CD4-positive, alpha-beta memory T cell (primary cell): ENCODE measurements at places on chromosomes 7 and 10. TPM values are rescaled to one million over a fixed set of nuclear protein-coding genes. Genes with fewer than 3 reads are reported as not detected.

DNA sequence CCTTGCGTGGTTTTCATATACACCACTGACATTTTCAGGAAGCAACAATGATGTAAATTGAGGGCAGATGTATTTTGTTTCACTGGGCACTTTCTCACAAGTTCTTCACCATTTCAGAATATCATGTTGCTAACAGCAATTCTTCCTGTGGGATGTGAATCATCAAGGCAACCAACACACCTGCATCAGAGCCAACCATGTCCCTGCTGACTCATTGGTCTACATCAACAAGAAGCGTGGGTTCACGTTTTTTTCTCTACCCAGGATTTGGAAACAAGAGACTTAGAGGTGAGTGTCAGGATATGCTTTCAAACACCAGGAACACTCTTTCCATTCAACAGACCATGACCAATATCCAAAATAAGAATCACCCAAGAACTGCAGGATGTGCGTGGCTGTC is 203.9 kb downstream of the TEX36 start:
- DNase-seq = no peak
- H3K4me3 ChIP-seq = no peak overlapping the region
- H3K27ac ChIP-seq = no peak overlapping the region
- H3K36me3 ChIP-seq = no peaks in the 10 kb centered on the region
- H3K4me1 ChIP-seq = no peaks in the 10 kb centered on the region

GRCh38 chr10:109984013-109984412 is 23.8 kb upstream of the ADD3 start:
- no peak for DNase-seq
- no peaks in the 10 kb centered on the region for H3K4me1 ChIP-seq
- no peaks in the 10 kb centered on the region for H3K27me3 ChIP-seq
- no peaks in the 10 kb centered on the region for H3K36me3 ChIP-seq

DNA sequence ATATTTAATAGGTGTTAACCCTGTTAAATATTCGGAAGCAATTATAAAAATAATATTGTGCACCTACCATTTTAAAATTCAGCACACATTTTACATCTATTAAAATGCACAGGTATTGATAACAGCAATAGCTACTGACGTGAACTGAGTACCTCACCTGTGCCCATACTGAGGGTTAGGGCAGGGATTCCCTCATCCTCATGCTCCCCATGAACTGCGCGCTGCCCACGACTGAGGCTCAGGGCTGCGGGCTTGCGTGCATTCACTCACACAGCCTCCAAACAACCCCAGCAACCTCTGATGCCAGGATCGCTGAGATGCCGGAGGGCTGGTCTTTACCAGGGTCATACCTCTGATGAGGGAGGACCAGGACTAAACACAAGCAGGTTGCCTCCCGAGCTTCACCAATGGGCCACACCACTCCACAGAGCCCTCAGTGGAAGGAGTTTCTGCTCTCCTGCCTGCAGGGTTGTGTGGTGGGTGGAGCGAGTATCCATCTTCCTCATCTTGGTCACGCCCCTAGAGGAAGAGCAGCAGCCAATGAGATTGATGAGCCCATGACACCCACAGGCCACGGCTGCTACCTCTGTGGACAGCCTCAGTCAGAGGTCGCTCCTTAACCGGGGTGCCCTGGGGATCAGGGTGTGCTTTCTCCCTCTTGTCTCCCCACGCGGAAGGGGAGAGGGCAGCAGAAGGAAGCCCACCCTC is 478.3 kb downstream of the TNS3 start:
- no peaks in the 10 kb centered on the region for H3K36me3 ChIP-seq
- no peaks in the 10 kb centered on the region for H3K4me1 ChIP-seq
- no peak for DNase-seq
- no peaks in the 10 kb centered on the region for H3K27me3 ChIP-seq

The PDZD8 gene
- 13.9 TPM for total RNA-seq

- no peak overlapping the region for H3K4me3 ChIP-seq
- H3K36me3 ChIP-seq = no peaks in the 10 kb centered on the region
- no peak for DNase-seq
- peaks cover 3% of the 10 kb centered on the region for H3K27me3 ChIP-seq
Measured at GRCh38 chr7:37970211-37970610, 49.8 kb downstream of the EPDR1 start.

GRCh38 chr10:125161707-125162119 is 1.4 kb upstream of the CTBP2 start:
- no peak for DNase-seq
- peaks cover 11% of the 10 kb centered on the region for H3K27me3 ChIP-seq
- no peak overlapping the region for H3K4me3 ChIP-seq
- H3K27ac ChIP-seq = no peak overlapping the region

DNA sequence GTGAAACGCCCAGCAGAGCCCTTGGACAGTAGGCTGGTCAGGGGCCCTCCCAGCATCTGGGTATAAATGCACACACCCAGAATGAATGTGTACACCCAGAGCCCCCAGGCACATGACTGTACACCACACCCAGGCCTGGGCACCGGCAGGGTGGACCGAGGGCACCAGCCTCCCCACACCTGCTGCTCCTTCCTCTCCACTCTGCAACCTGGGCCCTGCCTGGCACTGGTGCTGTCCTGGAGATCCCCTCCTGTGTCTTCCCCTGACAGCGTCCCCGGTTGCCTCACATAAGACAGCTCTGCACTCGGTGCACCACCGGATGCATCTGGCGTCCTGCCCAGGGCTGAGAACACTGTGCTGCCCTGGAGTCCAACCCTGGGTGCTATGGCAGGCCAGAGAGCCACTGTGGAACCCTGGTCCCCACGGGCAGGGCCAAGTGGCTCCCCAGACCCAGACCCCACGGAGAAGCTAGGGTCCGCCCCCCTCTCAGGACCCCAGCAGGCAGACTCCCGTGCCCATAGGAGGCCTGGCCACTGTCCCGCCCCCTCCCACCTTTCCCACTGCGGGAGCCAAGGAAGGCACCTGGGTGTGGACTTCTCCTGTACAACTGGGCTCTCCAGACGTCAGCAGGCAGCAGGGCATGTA is 6.6 kb downstream of the RASGEF1A start:
- no peak for DNase-seq
- H3K27ac ChIP-seq = no peak overlapping the region
- H3K36me3 ChIP-seq = no peaks in the 10 kb centered on the region
- H3K4me1 ChIP-seq = peaks cover 6% of the 10 kb centered on the region

GRCh38 chr10:37654466-37654865 is 202.9 kb downstream of the ZNF248 start:
- no peaks in the 10 kb centered on the region for H3K36me3 ChIP-seq
- H3K27ac ChIP-seq = no peak overlapping the region
- no peak for DNase-seq
- no peaks in the 10 kb centered on the region for H3K4me1 ChIP-seq

The ADAP1 gene
- total RNA-seq = 9.7 TPM

GRCh38 chr10:24381235-24382010 is 172.5 kb downstream of the KIAA1217 start:
- no peaks in the 10 kb centered on the region for H3K36me3 ChIP-seq
- no peak overlapping the region for H3K4me3 ChIP-seq
- no peak overlapping the region for H3K27ac ChIP-seq
- no peaks in the 10 kb centered on the region for H3K27me3 ChIP-seq

- H3K4me3 ChIP-seq = no peak overlapping the region
- no peaks in the 10 kb centered on the region for H3K36me3 ChIP-seq
- H3K27ac ChIP-seq = no peak overlapping the region
- H3K4me1 ChIP-seq = no peaks in the 10 kb centered on the region
Measured at GRCh38 chr7:139660317-139661042, 117.3 kb downstream of the HIPK2 start.

GRCh38 chr10:4278186-4278585 is 493.2 kb upstream of the KLF6 start:
- no peak overlapping the region for H3K4me3 ChIP-seq
- H3K4me1 ChIP-seq = no peaks in the 10 kb centered on the region

The SH3PXD2A gene
- total RNA-seq = 17.5 TPM

- H3K4me3 ChIP-seq = no peak overlapping the region
- no peaks in the 10 kb centered on the region for H3K4me1 ChIP-seq
- H3K36me3 ChIP-seq = no peaks in the 10 kb centered on the region
- no peak for DNase-seq
Measured at GRCh38 chr7:80632139-80632538, 6.3 kb upstream of the CD36 start.

DNA sequence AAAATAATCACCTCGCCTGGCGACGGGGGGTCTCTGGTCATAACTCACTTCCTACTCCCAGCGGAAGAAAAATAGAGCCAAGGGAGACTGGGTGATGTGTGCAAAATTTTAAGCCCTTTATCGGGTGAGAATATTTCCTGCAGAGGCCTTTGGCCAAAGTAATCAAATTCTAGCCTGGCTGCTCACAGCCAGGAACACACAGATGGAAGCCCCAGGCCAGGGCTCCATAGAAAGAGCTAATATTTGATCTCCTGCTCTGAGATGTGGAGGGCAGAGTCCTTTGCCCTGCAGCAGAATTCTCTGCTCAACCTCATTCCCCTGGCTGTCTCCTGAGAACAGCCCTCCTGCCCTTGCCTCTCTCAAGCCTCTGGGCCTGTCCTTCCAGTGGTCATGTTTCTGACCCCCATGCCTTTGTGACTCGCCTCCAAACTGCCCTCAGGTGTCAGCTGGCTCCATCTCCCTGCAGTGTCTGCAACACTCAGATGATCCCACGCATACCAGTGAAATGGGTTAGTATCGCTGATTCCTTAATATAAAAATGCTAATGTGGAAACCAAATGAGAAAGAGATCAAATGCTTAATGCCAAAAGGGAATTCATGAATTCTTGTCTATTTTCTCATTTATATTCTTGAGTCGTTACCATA is 34.5 kb downstream of the FRMD4A start:
- H3K27me3 ChIP-seq = no peaks in the 10 kb centered on the region
- H3K4me1 ChIP-seq = no peaks in the 10 kb centered on the region
- H3K4me3 ChIP-seq = no peak overlapping the region
- H3K36me3 ChIP-seq = no peaks in the 10 kb centered on the region

- no peaks in the 10 kb centered on the region for H3K4me1 ChIP-seq
- H3K27me3 ChIP-seq = no peaks in the 10 kb centered on the region
- H3K4me3 ChIP-seq = no peak overlapping the region
- no peak for DNase-seq
Measured at GRCh38 chr10:74329873-74330272, 178.9 kb downstream of the ADK start.

GRCh38 chr7:70165477-70166170 is 567.3 kb downstream of the AUTS2 start:
- DNase-seq = no peak
- no peaks in the 10 kb centered on the region for H3K27me3 ChIP-seq
- H3K27ac ChIP-seq = no peak overlapping the region
- no peaks in the 10 kb centered on the region for H3K4me1 ChIP-seq
- no peaks in the 10 kb centered on the region for H3K36me3 ChIP-seq

DNA sequence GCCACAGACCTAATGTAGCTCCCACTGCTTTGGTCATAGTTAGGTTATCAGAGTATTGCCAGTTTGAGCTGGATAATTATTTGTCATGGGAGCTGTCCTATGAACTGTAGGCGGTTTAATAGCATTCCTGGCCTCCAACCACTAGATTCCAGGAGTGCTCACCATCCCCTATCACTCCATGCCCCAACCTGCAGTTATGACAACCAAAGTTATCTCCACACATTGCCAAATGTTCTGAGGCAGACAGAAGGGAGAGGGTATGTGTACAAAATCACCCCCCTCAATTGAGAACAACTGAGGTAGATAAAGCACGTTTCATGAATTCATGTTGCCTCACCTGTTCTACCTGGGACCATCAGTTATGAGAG is 119.0 kb upstream of the CACUL1 start:
- H3K27ac ChIP-seq = no peak overlapping the region
- no peaks in the 10 kb centered on the region for H3K27me3 ChIP-seq
- no peaks in the 10 kb centered on the region for H3K36me3 ChIP-seq
- H3K4me3 ChIP-seq = no peak overlapping the region
- H3K4me1 ChIP-seq = no peaks in the 10 kb centered on the region

DNA sequence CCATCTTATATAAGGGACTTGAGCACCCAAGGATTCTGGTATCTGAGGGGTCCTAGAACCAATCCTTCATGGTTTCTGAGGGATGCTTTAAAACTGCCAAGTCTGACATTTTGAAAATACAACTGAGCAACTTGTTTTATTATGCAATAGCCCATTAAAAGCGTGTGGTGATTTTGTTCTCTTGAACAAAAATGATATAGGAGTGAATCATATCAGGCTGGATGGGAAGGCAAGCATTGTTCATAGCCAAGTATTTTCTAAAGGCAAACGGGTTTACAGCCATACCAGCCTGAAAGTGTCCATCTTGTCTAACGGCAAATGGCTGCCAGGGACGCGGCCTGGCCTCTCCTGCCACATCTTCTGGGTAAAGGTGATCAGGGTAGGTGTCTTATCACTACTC is 23.4 kb downstream of the RPP38 start:
- no peaks in the 10 kb centered on the region for H3K27me3 ChIP-seq
- no peaks in the 10 kb centered on the region for H3K4me1 ChIP-seq

GRCh38 chr10:22308390-22308789 is 7.8 kb upstream of the COMMD3 start:
- no peak for DNase-seq
- H3K27ac ChIP-seq = no peak overlapping the region
- H3K4me3 ChIP-seq = no peak overlapping the region
- H3K27me3 ChIP-seq = no peaks in the 10 kb centered on the region
- H3K36me3 ChIP-seq = no peaks in the 10 kb centered on the region
- H3K4me1 ChIP-seq = no peaks in the 10 kb centered on the region

DNA sequence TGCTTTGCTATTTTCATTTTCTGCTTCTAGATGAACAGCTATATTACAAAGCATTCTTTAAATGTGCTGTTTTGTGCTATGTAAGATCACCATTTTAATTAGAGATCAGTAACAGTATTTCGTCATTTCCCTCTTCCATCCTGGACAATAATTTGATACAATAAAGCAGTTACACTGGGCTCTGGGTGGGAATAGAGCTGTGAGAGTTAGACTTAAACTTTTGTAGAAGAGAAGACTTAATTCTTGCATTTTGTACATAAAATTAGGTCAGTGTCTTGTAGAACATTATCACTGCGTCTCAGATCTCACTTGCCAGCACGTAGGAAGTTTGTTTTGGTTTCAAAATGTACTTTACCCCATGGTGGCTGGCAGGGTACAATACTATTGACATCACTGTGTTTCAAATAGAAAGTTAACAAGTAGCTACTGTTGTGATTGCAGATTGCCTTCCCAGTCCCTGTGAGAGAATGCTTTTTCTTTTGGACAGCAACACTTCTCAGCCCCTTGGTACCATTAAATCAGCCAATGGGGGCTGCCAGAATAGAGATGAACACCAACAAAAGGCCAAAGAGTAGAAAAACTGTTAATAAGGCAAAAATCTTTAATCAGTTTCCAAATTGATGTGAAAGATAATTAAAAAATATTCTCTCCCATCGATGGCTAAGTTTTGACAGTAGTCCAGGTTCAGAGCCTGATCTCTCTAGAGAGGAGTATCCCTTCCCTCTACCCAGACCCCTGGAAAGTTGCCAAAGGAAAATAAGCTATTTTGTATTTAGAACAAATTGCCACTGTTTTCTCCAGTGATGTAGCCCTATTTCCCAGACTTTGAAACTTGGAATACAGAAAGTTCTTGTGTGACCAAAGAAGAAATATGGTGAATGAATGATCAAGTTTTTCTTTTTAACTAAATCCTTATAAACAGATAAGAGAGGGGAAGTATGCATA is 35.1 kb downstream of the SMNDC1 start:
- peak overlapping the region; percentile 22 for H3K27ac ChIP-seq
- peak; percentile 43 for DNase-seq
- H3K4me3 ChIP-seq = no peak overlapping the region
- H3K4me1 ChIP-seq = peaks cover 41% of the 10 kb centered on the region
- H3K36me3 ChIP-seq = no peaks in the 10 kb centered on the region
- H3K27me3 ChIP-seq = no peaks in the 10 kb centered on the region

The FAM25G gene
- total RNA-seq = not detected

The RET gene
- total RNA-seq = not detected

GRCh38 chr7:107994421-107995030 is 8.4 kb downstream of the LAMB1 start:
- H3K4me3 ChIP-seq = no peak overlapping the region
- no peak overlapping the region for H3K27ac ChIP-seq
- no peaks in the 10 kb centered on the region for H3K36me3 ChIP-seq
- no peaks in the 10 kb centered on the region for H3K4me1 ChIP-seq
- H3K27me3 ChIP-seq = no peaks in the 10 kb centered on the region
